ENCODE measurements at places on chromosomes 5 and 9.

DNA sequence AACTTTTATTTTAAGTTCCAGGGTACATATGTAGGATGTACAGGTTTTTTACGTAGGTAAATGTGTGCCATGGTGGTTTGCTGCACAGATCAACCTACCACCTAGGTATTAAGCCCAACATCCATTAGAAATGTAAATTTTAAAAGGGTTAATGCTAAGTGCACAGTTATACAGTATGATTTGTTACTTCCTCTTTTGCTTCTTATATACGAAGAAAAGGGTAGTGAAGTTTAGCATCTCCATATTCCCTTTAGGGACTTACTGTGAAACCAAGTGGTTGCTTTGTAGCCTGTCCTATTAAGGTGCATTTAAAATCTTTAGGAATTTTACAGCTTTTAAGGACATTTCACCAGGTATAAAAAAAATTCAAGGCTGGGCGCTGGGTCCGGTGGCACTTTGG, 46.4 kb downstream of the RBM27 start:
- DNase-seq: peak; percentile 36

- no peak for DNase-seq
Observed at GRCh38 chr5:53288511-53288910, 179.0 kb upstream of the MOCS2 start.

- DNase-seq: no peak
Observed at GRCh38 chr5:15533129-15533893, 33.3 kb downstream of the FBXL7 start.

DNA sequence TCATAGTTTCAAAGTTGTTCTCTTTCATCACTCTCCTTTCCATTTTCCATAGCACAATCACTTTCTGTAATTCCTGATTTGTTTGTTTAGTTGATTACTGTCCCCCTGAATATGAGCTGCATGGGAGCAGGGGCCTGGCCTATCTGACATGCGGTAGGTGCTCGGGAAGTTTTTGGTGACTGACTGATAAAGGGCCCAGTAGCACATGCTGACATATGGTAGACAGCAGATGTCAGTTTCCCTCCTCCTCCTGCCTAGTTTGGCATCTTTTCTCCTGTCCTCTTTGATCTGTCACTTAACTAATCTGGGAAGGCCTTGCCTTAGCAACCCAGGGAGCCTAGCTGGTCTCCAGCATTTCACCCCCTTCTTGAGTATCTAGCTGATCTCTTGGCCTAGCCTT, 14.4 kb downstream of the GALNT12 start:
- no peak for DNase-seq

GRCh38 chr9:93896093-93896492, 59.1 kb downstream of the BARX1 start:
- DNase-seq: no peak

GRCh38 chr5:135386886-135387628, 12.0 kb downstream of the MACROH2A1 start:
- peak; percentile 58 for DNase-seq

- no peak for DNase-seq
Observed at GRCh38 chr9:127865645-127866464, 11.4 kb upstream of the ENG start.

- no peak for DNase-seq
Observed at GRCh38 chr9:99773468-99774138, 48.1 kb upstream of the NR4A3 start.

DNA sequence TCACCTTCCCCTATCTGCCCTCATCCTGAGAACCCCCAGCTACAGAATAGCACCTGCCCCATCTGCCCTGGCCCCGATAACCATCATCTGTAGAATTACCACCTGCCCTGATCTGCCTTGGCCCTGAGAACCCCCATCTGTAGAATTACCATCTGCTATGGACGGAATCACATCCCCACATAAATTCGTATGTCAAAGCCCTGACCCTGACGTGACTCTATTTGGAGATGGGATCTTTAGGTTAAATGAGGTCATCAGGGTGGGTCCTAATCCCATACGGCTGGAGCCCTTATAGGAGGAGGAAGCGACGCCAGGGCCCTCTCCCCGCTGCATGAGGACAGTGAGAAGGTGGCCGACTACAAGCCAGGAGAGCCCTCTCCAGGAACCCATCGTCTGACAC, 32.6 kb downstream of the SARDH start:
- DNase-seq: no peak

DNA sequence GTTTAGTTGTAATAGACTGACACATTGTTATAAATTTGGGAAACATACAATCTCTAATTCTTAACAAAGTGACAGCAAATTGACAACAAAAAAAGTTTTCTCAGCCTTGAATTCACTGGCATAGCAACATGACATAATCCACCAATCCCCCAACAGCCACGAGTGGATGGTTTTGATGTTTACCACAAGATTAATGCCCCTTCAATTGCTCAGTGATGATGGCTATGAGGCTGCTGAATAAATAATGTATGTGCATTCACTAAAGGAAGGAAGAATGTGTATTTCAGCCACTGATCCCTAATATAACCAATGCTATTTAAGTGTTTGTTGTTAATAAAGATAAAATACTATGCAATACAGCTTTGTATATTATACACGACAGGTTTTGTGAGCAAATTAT, 743.6 kb upstream of the DMAC1 start:
- no peak for DNase-seq

GRCh38 chr9:87149799-87150198, 202.5 kb upstream of the GAS1 start:
- no peak for DNase-seq

GRCh38 chr5:111942661-111943401, 185.8 kb upstream of the NREP start:
- DNase-seq: no peak

GRCh38 chr5:141965071-141965470, 3.8 kb upstream of the RNF14 start:
- no peak for DNase-seq

- DNase-seq: peak; percentile 63
Observed at GRCh38 chr5:139565411-139566305, 4.5 kb downstream of the UBE2D2 start.

DNA sequence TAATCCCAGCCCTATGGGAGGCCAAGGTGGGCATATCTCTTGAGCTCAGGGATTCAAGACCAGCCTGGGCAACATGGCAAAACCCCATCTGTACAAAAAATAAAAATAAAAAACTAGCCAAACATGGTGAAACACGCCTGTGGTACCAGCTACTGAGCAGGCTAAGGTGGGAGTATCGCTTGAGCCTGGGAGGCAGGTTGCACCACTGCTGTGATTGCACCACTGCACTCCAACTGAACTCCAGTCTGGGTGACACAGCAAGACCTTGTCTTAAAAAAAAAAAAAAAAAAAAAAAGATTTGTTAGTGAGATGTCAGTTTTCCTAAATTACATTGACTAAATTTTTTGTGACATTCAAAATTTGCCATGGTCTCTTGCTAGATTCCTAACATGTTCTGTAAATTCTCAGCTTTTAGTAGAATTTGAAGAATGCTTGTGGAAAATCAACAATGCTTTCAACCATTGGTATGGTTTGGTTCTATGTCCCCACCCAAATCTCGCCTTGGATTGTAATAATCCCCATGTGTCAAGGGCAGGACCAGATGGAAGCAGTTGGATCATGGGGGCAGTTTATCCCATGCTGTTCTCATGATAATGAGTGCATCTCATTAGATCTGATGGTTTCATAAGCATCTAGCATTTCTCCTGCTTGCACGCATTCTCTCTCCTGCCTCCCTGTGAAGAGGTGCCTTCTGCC, 236.1 kb downstream of the ARRDC3 start:
- no peak for DNase-seq

DNA sequence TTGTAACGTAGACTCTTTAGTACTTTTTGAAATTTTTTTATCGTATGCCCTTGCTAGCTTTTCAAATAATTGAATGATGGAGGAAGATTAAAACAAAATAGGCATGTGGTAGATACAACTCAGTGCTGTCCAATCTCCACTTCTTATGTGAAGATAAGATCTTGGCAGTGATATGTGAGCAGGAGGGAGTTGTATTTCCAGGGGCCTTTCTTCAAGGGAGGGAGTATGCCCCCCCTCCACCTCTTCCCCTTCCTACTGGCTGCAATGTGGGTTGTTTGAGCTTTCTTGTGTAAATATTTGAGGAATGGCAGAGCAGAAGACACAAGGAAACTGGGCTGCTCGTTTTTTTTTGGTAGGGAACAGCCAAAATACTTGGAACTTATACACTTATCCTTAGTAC, 374.9 kb downstream of the PSAT1 start:
- DNase-seq: no peak

DNA sequence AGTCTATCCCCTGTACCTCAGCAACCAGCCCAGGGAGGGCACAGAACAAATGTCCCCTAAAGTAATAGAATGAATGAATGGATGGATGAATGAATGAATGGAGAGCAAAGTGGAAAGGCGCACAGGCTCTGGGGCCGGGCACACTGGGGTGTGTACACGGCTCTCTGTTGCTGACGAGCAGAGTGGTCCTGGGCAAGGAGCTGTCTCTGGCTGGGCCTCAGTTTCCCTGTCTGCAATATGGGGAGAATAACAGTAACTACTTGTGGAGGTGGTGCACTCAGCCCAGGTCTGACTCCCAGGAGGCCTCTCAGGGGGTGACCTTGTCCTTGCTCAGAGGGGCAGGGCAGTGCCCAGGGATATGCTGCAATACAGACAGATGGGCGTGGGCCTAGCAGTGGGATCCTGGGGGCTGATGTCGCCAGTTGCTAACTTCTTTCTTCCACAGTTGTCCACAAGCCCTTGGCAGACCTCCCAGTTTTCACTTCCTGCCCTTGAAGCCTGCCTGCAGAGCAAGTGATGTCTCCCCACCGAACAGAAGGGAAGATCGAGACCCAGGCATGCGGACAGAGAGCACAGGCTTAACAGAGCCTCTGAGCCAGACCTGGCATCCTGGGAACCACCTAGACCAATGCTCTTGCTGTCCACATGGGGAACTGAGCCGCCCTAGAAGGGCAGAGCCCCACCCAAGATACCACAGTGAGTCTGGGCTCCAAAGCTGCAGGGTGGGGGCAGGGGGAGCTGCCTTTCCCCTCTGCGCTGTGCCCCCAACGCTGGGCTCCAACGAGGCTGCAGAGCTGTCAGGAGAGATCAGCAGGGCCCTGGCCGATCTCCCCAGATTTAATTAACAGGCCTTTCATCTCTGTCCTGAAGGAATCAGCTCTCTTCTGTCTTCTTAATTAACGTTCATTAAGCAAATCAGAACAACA, 13.6 kb upstream of the LAMC3 start:
- peak; percentile 39 for DNase-seq

DNA sequence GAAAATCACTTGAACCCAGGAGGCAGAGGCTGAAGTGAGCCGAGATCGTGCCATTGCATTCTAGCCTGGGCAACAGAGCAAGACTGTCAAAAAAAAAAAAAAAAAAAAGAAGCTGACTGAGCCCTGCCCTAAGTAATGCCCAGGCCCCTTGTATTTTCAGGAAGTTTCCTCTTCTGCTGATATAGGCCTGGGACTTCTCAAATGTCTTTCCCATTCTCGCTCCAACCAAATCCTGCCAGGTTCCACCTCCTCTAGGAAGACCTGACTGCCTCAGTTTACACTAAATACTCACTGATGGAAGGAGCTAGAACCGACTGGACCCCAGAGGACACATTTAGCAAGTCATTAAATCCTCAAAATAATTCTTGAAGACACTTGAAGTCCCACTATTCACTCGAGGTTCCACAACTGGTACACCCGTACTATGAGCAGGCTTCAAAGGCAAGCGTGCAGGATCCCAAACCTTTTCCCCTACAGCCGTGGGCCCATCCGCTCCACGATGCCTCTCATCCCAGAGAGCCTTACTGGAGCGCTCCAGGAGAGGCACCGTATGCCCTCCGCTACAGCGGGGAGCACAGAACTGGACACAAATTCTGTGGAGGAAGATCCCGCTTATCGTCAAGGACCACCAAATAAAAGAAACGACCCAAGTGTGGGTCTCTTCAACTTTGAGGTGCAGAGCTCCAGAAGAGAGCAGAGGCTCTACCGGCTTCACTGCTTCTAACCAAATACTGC, 676 bp downstream of the NOL6 start:
- DNase-seq: no peak

GRCh38 chr5:40904205-40904993, 4.9 kb upstream of the C7 start:
- peak; percentile 56 for DNase-seq

DNA sequence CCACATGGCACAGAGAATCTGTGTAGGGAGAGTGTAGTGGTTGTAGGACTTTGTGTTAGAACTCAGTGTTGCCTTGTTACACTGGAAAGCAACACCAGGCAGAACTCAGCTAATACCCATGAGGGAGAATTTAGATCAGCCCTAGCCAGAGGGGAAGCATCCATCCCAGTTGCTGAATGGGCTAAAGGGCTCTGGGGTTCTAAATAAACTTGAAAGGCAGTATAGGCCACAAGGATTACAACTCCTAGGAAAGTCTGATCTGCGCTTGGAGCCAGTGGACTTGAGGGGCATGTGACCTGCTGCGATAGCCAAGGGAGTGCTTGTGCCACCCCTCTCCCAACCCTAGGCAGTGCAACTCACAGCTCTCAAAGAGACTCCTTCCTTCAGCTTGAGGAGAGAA, 26.9 kb downstream of the PTGS1 start:
- DNase-seq: no peak

GRCh38 chr9:12777121-12778022, 2.6 kb downstream of the LURAP1L start:
- DNase-seq: no peak

DNA sequence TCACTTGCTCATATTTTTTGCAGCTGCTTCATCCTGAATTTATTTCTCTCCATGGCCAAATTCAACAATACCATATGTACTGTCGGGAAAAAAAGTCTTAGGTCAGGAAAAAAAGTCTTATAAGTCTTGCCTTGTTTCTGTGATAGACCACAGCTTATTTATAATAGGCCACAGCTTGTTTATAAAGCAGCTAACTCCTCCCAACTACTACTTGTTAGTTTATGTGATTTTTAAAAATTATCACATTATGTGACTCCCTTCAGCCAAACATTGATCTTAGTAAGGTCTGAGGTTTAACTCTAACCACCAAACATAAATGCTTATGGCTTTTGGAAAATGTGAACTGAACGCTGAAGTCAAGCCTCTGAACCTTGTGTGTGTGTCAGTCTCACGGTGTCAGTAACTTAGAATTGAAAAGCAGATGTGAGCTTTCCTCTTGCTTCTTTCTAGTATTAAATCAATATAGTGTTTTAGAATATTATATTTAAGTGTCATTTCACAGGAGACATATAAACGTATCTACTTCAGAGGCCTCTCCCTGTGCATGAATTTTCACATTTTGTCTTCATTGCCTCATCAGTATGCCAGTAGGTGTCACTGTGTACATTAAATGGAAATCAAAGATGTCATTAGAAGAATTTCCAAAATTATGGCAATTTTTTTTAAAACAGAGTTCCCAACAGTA, 51.3 kb downstream of the SNX24 start:
- DNase-seq: peak; percentile 30
